Kidney glomerular epithelial cell (primary cell): ENCODE measurements at places on chromosomes 2 and 18.

DNA sequence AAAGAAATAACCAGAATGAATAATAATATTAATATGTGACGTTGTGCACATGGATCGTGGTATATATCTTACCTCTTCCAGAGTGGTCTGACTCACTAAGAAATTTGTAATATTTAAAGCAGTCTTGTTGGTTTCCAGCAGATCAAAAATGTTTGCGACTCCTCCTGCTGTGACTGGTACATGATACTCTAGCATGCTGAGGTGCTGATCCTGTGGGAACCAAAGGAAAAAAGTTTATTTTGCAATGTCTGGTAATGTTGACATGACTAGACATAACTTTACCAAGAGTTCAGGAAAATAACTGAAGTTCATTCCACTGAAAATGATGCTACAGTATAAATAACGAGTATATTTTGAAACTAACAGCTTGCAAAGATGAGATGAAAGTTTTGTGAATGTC, 124.5 kb upstream of the BARD1 start:
- DNase-seq, result no peak

DNA sequence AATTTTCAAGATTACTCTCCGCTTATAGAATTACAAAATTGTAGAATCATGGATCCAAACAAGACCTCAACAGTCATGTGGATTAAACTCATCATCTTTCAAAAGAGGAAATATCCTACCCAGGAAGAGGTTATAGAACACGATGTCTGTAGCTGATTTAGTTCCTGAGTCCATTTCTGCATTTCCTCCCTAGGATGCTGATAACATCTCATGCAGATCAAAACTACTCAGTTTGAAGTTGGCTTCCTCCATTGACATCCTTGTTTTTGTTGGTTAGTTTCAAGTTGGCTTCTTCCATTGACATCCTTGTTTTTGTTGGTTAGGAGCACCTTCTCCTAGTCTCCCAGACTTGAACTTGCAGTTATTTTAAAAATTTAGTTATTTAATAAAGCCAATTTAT, 147.5 kb downstream of the PARD3B start:
- DNase-seq, result no peak

DNA sequence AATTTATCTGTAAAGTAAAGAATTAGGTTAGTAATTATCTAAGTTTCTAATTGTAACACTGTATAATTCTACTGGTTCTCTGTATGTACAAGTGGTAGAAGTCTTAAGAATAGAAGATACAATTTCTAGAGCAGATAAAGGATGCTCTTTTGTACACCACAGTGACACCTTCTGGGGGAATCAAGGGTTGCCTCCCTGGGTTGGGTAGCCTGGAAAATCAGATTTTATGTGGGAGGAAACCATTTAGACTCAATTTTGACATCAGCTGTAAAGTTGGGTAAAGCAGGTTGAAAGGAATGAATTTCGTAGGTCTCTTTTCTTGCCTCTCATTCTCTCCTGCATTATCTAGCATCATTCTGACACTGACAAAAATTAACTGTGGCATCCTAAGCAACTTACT, 354.8 kb downstream of the DCC start:
- DNase-seq, result no peak

GRCh38 chr2:42909966-42910365, 117.6 kb upstream of the HAAO start:
- DNase-seq, result no peak

DNA sequence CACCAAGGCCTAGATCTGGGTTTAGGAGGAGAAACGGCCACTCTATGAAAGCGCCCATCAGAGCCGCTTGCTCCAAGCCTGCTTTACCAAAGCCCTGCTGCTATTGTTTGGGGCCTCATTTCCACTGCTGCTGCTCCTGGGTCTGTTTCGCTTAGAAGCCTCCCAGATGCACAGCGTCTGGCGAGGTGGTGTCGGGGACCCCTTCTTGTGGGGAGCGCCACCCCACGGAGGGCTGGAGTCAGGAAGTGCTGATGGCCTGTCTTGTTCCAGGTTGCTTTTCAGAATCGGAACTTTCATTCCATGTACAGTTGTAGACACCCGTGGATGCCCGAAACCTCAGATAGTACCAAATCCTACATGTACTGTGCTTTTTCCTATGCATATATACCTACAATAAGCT, 204.9 kb upstream of the TWIST2 start:
- no peak for DNase-seq

DNA sequence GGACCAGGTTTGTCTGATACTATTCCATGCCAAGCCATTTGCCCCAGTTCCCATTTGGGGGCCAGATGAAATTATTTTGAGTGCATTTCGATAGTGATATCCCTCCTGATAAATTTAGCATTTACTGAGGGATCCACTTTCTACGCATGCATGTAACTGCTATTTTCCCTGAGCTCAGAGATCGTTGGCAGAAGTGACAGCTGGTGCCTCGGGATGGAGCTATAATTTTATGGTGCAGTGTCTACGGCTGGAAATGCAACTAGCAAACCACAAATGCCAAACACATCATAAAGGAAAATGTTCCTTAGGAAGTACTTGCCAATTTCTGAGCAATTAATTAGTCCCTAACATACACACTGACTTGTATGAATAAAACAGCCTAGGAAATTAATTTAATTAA, 254.8 kb downstream of the SLC8A1 start:
- DNase-seq, result no peak

DNA sequence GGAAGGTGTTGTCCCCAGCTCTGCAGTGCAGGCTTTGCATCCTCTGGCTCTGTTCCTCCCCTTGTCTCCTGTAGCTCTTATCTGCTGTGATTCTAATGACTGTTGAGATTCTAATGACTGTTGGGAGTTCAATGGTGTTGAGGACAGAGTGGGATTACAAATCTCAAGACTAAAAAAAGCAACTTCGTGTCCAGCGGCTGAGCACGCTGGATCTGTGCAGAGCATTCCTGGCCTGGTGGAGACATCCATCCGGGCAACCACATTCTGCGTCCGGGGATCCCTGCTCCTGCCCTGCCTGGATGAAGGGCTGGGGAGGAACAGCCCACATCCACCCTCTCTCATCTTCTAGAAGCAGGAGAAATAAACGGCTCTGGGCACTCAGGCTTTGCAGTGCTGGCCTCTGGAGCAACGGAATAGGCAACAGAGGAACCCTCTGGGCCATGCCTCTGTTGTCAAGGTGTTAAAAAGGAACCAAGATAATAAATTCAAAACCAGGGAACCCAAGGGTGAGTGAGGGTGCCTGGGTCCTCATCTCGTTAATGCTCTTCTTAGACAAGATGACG, 106.7 kb upstream of the ASB18 start:
- no peak for DNase-seq

GRCh38 chr18:63936156-63936931, 12.8 kb upstream of the HMSD start:
- peak; percentile 51 for DNase-seq

- no peak for DNase-seq
Measured at GRCh38 chr2:54067851-54068375, 47.5 kb upstream of the ACYP2 start.

- no peak for DNase-seq
Measured at GRCh38 chr18:74784752-74785151, 187.1 kb downstream of the ZNF407 start.

- no peak for DNase-seq
Measured at GRCh38 chr2:143840601-143841000, 679.3 kb downstream of the ZEB2 start.

DNA sequence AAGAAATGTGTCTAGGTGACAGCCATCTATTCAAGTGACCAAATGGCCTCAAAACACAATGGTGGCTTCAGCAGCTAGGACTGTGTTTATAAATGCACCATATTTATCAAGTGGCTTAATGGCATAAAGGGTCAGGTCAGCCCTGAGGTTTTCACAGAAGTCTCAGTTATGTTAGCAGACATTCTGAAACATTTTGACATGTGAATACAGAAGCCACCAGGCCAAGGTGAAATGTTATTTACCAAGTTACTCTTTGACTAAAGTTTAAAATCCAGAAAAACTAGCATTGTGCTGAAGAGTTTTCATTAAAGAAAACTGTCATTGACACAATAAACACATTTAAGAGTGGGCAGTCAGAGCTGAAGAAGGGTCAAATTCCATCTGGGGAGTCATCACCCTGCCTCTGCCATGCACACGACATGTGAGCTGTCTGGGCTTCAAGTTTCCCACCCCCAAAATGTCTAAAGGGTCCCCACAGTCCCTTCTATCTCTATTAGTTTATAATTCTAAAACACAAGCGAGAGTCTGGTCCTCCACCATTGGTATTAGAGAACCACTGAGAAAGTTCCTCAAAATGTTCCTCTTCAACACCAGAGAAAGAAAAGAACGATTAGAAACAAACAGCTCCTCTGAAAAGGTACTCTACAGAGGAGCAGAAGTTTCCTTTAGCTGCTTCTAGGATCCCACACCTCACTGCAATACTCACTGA, 77.5 kb upstream of the FZD5 start:
- DNase-seq, result no peak

DNA sequence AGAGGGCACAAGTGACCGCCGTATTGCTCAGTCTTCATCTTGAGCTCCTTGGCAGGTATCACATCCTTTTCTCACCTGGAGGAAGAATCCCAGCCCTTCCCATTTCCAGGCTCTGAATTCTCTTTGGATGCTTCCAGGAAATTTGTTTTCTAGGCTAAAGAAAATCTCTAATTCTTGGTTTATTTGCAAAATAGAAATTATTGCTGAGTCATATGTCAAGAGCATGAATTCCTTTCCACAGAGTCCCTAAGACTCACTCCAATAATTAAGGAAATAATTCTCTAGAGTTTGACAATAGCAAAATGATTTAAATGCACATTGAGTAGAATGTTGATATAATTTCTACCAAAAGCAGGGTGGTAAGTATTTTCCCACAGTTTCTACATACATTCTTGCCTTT, 16.3 kb upstream of the CCDC68 start:
- no peak for DNase-seq

- DNase-seq, result no peak
Measured at GRCh38 chr2:105627534-105627933, 117.2 kb upstream of the NCK2 start.

GRCh38 chr2:34474646-34475045, 875.5 kb upstream of the FAM98A start:
- DNase-seq, result peak; percentile 11

DNA sequence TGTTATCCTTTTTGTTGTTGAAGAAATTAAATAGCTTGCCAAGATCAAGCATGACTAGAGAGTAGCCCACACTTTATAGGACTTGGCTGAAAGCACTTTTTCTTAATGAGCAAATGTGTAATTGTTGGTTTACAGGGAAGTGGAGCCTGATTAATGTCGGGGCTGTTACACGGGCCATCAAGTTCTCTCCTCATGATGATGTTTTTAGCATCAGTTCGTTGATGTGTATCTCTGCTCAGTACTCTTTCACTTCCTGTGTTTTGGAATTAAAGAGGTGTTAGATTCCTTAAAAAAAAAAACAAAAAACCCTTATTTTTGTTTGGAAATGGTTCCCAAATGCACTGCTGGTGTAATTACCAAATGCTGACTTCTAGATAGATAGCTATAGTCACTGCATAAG, 114.2 kb downstream of the PTPRM start:
- DNase-seq, result no peak

GRCh38 chr2:167592441-167592840, 655.0 kb downstream of the STK39 start:
- no peak for DNase-seq

DNA sequence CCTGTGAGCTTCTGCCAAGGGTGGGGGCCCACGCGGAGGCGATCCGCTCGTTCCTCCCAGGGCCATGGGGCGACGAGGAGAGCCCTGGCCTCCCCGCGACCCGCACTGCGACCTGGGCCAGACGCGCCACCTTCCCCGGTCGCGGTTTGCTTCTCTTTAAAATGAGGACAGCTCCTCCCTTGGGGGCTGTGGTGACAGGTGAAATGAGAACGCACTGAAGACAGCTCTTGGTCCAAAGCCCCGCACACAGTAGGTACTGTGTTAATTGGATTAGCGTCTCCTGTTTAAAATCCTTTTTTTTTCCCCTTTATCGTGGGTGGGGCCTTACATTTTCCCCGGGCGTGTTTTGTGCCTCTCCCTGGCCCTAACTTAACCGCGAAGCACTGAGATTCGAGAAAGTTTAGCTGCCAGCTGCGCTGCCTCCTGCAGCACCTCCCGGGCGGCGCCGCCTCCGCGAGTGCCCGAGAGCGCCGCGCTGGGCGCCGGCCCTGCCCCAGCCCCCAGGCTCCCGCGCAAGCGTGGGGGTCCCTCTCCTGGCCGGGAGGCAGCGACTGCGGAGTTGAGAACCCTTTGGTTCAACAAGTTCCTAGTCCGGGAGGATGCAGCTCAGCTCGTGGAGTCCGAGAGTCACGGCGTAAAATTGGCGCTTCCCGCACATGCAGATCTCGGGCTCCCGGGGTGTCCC, 1.1 kb downstream of the HPCAL1 start:
- no peak for DNase-seq

GRCh38 chr2:3483227-3483985, 35.9 kb downstream of the ADI1 start:
- DNase-seq, result no peak
